Muscle of leg (tissue), 16 donors: ENCODE measurements at places on chromosomes 16 and 17. TPM values are rescaled to one million over a fixed set of nuclear protein-coding genes. Genes with fewer than 3 reads are reported as not detected.
A peak's percentile ranks its signal among the peaks of the same experiment; 100 is the strongest.

SBK1 gene
- 17.2 TPM for polyA plus RNA-seq

CAMTA2 gene
- 19.7 TPM for polyA plus RNA-seq

TBC1D24 gene
- polyA plus RNA-seq = 20.1 TPM

CFAP119 gene
- 2.0 TPM for polyA plus RNA-seq

OTOA gene
- polyA plus RNA-seq = 0.06 TPM

- DNase-seq = no peak
These were observed 72.2 kb upstream of the CES5A start for GRCh38 chr16:55947366-55947765.

- DNase-seq = no peak
These were observed 30.2 kb downstream of the LLGL2 start for GRCh38 chr17:75555679-75556153.

GRCh38 chr16:85602402-85603202 is 10.5 kb upstream of the GSE1 start:
- DNase-seq = peak; percentile 58
